Vagina (tissue), 2 donors: ENCODE measurements at places on chromosomes 1 and 21.

GRCh38 chr1:39542924-39543323, 33.7 kb downstream of the PABPC4 start:
- DNase-seq, result no peak

GRCh38 chr1:94248956-94249688, 11.7 kb upstream of the ARHGAP29 start:
- no peak for DNase-seq

DNA sequence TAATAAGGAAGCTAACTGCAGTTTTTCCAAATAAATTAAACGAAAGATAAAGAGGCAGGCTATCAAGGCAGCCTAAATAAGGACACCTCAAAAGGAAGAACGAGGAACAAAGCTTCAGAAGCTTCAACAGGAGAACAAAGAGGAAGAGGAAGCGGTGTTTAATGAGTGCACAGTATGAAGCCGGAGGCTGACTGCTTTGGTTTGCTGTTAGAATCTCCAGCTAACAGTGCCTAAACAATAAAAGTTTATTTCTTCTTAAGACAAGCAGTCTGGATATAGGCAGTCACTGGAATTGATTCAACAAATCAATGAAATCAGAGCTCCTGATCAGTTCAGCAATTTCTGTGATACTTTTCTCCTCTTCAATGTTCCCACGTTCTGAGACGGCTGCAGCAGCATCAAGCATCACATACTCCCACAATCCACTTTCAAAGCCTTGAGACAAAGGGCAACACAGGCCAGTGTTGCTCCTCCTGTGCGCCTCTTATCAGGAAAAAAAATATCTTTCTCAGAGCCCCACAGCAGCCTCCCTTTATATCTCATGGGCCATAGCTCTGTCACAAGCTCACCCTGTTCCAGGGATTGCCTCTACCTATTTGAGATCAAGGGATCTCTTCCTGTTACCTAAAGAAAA, 365.6 kb upstream of the ST6GALNAC5 start:
- no peak for DNase-seq

- no peak for DNase-seq
Measured at GRCh38 chr1:158107916-158108315, 72.8 kb upstream of the CD1D start.

DNA sequence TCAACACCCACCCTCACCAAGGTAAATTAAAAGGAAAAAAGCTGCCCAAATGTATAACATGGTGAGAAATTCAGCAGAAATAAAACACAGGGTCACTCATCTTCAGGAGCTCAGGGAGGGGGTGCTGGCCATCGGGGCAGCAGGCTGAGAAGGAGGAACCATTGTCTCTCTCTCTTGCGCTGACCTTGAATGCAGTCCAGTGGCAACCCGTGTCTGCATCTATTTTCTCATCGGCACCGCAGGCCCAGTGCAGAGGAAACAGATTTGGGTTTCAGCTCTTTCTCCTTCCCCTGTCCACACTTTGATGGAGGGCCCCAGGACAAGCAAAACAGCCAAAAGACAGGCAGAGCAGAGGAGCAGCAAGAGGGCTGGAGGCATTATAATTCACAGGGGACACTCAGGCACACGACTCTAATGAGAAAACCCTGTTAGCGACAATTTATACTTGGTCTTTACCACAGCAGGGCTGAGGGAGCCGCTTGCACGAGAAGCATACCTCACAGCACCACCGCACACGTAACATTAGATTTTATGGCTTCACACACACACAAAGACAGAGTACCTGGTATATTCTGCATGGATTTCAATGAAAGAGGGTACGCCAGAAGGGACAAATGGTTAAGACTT, 18.6 kb downstream of the MKNK1 start:
- DNase-seq, result no peak

GRCh38 chr1:109131800-109132199, 17.9 kb downstream of the ELAPOR1 start:
- DNase-seq, result no peak

DNA sequence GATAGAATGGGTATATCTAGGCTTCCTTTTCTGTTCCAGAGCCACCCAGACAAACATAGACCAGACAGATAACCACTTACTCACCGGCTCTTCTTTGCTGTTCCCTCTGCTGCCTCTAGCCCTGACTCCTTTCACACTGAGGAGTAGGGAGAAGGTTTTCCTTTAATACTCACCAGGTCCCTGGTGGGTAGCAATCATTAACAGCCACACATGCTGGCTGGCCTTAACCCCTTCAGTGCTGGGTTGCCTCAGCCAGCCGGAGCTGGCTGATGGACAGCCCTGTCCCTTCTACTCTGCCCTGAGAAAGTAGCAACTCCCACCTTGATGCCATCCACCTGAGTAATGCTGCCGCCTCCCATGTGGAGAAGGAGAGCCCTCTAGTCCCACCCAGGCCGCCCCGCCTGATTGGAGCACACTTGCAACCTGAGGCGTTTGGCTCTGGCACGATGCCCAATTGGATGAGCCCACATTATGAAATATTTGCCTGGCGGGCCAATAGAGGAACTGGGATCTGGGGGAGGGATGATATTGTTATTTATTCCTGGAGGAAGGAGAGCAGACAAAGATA, 71.6 kb downstream of the PLEKHA6 start:
- no peak for DNase-seq

GRCh38 chr21:35405981-35406380, 356.9 kb upstream of the RUNX1 start:
- DNase-seq, result no peak

GRCh38 chr1:189693140-189693539, 784.5 kb downstream of the BRINP3 start:
- DNase-seq, result no peak

DNA sequence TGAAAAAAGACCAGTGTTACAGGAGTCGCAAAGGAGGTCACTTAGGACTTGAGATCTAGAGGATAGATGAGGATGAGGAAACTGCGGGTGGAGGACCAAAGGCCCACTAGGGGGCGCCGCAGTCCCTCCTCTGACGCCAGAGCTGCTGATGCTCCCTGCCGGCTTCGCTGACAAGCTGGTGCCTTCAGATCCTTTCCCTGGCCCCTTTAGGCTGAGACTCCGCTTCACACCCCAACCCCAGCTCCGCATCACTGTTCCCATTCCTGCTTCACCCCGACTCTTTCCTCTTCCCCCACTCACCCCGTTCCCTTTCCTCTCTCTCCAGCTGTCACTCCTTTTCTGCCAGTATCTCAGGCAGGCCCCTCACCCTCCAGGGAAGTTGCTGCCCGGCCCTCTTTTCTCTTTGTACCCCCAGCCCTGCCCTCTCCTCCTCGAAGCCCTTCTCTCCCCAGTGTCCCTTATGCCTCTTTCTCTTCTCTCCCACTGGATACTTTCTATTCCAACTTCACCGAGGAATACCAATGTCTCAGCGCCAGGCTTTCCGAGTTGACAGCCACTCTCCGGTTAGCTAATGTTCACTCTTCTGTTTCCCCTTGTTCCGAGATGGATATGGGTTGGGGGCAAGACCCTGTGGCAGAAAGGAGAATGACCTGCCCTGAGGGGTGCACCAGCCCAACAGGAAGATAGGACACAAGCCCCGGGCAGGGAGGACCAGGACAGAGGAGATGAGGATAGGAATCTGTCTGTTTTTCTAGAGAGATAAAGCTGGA, 4.5 kb downstream of the KCNJ9 start:
- no peak for DNase-seq

GRCh38 chr1:202235856-202236837, 42.5 kb downstream of the LGR6 start:
- DNase-seq, result no peak

GRCh38 chr1:94731891-94732290, 88.3 kb upstream of the SLC44A3 start:
- no peak for DNase-seq

- no peak for DNase-seq
Measured at GRCh38 chr1:147541672-147542568, 619 bp downstream of the BCL9 start.
